ENCODE measurements at places on chromosomes 5 and 9.
A peak's percentile ranks its signal among the peaks of the same experiment; 100 is the strongest.

DNA sequence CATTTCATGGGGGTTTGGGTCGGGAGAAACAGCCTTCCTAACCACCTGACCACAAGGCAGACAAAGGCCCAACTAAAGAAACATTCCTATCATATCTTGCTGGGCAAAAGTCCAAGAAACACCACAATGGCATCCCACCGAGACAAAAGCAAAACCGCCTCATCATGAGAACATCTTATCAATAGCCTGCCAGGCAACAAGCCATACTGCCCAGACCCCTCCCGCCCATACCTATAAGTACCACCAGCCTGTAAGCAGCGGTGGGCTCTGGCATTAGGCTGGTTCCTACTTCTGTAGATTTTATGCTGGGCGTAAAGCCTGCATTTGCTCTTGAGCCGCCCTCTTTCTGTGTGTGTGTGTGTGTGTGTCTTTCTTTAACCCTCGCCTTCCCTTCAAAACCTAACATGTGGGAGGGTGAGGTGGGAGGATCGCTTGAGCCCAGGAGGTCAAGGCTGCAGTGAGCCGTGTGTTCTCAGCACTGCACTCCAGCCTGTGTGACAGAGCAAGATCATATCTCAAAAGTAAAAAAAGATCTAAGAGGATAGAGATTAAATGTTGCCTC lies 56.9 kb downstream of the PDE6A start:
- DNase-seq: no peak

- no peak for DNase-seq
Observed at GRCh38 chr5:7422316-7423106, 26.6 kb downstream of the ADCY2 start.

GRCh38 chr9:10062629-10063395 lies 550.0 kb downstream of the PTPRD start:
- no peak for DNase-seq

- DNase-seq: no peak
Observed at GRCh38 chr5:83000428-83000827, 76.8 kb downstream of the TMEM167A start.

GRCh38 chr5:75523275-75523674 lies 11.6 kb downstream of the POLK start:
- DNase-seq: no peak

DNA sequence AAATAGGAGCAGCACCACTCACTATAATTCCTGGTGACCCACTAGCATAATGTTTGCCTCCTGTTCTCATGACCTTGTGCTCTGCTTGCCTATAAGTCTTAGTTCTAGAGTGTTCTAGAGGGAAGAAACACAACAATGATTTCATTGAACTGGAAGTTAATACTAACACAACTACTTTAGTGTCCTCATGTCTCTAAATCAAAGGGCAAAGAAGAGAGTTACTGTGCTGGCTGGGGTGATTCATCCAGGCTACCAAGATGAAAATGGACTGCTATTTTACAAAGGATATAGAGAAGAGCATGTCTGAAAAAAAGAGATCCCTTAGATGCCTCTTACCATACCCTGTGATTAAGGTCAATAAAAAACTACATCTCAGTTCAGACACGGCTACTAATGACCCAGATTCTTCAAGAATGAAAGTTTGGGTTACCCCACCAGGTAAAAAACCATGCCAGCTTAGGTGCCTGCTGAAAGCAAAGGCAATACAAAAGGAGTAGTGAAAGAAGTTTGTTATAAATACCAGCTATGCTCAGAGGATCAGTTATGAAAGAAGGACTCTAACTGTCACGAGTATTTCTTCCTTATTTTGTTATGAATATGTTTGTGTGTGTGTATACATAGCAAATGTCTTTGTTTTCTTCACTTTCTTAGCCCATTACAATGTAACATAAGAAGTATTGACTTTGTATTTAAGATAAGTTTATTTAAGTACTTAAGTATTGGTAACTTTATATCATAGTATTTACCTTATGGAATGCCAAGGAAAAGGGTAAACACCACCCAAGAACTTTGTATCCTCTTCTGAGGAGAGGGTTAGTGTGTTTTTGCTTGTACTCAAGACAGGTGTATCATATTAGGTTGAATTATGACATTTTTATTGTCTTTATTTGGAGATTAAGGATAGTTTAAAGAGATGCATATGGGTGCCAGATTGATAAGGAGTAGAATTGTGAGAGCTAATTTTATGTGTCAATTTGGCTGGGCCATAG lies 314.1 kb upstream of the PTGER4 start:
- peak; percentile 5 for DNase-seq

DNA sequence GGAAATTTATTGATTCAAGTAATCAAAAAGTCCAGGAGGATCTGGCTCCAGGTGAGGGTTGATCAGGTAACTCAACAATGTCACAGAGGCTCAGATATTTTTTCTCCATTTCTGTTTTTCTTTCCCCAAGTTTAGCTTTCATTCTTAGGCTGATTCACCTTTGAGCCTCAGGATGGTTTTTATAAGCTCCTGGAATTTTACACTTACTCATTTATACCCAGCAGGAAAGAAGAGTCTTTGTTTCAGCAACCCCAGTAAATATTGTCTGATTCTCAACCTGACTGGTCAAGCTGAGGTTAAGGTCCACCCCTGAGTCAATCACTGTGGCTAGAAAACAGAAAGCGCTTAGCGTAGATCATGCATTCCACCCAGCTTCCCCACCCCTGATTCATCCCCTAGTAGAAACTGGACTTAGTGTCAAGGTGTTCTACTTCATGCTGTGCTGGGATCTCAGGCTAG lies 500.6 kb downstream of the KIF4B start:
- DNase-seq: no peak

GRCh38 chr9:98708103-98708932 lies 417 bp downstream of the GABBR2 start:
- no peak for DNase-seq

DNA sequence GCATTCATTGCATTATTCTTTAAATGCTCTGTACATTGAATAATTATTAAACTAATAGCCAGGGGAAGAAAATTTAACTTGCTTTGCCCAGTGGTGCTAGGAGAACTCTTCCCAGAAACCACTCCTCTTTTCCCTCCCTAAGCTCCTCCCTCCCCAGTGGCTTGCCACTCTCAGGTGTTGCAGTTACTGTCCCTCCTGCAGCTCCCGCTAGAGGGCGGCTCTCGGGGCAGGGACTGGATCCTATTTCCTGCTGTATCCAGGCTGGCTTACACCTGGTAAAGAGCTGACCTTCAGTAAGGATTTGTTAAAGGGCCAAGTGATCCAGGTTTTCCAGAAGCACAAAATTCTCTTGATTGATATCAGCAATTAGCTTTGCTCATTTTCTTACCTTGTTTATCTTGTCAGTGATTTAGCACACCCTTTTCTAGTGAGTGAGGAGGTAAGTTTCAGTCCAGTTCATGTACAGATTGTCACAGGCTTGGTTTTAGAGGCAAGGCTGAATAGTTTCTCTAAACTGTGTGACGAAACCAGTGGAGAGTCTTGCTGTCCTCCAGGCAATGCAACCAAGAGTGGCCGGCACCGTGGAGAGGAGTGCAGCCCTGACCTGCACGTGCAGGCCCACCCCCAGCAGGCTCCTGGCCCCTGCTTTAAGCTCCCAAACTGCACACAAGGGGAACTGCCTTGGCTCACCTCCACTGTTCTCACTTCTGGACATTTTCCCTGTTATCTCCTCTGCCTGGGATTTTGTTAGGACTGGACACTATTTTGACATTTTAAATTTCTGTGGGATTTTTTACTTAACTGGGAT lies 423.8 kb downstream of the SPOCK1 start:
- DNase-seq: no peak

DNA sequence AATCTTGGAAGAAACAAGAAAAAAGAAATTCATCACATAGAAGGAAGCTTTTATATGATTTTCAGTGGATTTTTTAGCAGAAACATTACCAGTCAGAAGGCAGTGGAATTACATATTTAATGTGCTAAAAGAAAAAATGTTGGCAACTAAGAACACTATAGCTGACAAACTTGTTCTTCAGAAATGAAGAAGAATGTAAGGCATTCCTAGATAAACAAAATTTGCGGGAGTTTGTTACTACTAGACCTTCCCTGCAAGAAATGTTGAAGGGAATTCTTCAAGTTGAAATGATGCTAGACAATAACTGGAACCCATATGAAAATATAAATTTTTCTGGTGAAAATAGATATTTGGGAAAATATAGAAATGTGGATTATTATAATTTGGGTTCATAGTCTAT lies 718.3 kb upstream of the GRAMD2B start:
- DNase-seq: no peak

- DNase-seq: no peak
Observed at GRCh38 chr9:6268826-6269397, 53.3 kb downstream of the IL33 start.

- no peak for DNase-seq
Observed at GRCh38 chr9:83355729-83356151, 182.5 kb downstream of the FRMD3 start.

GRCh38 chr9:87564791-87565241 lies 67.1 kb downstream of the DAPK1 start:
- DNase-seq: no peak

DNA sequence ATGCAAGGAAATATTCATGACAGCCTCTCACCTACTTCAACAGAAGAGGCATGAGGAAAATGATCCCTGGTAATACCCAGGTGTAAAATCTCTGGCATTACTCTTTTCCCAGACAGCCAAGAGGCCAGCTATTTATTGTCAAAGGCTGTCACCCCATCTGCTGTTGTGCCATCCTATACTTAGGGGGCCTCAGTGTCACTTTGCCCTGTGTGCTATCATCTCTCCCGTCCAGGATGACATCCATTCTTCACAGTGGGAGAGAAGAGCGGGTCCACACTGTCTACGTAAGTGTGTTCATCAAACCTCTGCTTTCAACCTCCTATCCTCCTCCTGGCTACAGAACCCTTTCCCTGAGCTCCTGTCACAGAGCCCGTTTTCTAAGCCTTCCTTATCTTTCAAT lies 82.6 kb downstream of the MYO10 start:
- DNase-seq: no peak

GRCh38 chr5:4042311-4042710 lies 446.7 kb downstream of the IRX1 start:
- no peak for DNase-seq

- DNase-seq: peak; percentile 71
Observed at GRCh38 chr5:78586251-78586650, 62.3 kb downstream of the LHFPL2 start.

DNA sequence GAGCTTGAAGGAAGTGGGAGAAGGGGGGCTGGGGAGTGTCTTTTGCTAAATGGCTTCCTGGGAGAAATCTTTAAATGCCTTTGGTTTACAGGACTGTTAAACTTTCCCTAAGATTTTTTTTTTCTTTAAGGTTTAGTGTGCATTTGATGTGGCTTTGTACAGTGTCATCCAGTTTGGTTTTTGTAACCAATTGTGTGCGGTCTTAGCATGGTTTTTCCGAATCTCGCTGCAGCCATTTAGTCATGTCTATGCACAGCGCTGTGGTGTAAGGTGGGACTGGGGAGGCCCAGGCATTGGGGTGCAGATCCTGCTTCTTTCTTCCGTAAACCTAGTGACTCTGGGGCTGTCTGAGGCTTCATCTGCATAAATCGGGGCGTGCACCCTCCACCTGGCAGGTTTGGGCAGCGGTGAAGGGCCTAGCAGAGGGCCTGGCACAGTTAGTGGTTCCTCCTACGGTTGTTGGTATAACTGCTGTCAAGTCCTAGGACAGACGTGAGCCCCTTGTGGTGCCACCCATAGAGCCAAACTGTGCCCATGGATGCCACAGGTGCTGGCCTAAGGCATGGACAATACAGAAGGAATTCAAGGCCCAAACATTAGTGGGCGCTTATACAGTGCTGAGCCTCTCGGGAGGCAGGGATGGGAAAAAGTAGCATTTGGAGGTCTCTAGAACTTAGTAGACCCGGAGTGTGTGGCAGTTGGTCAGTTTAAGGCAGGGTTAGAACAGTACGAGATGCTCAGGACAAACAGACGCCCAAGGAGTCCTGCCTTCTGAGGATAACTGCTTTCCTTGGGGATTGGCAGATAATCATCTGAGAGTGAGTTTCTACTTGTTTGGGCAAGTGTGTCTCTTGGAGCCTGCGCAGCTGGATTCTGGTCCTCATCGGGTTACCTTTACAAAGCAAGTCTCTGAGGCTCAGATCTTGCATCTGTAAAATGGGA lies 1.5 kb downstream of the PRRC2B start:
- DNase-seq: no peak

- DNase-seq: no peak
Observed at GRCh38 chr5:167763772-167764171, 527.7 kb upstream of the WWC1 start.

DNA sequence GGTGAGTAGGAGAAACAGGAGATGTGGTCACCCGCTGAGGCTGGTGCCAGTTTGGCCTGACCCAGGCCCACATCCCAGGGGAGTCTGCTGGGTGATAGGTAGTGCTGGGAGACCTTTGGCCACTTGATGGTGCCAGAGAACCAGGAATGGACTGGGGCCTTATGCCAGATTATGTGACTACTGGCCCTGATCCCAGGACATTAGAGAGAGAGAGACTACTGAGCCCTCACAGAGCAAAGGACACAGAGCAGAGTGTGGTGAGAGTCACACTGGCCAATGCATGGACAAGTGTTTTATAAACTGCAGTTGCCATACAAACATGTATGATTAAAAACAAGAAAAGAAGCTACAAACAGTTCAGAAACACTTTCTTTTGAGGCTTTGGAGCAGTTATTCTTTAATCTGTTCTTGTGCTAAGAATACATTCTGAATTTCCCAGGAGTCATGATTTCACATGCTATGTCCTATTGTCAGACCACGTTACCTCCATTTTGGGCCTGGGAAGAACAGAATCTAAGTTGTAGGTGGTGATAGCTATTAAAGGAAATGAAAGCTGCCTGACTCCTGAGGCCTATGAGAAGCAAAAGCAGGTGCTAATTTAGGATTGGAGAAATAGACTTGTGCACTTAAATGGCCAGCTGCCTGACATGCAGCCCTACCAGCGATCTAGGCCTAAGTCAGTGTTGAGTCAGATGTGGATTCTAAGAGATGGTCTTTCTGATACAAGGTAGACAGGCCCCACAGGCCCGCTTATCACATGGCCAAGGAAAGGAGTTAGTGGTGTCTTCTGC lies 32.6 kb upstream of the TMOD1 start:
- DNase-seq: no peak

DNA sequence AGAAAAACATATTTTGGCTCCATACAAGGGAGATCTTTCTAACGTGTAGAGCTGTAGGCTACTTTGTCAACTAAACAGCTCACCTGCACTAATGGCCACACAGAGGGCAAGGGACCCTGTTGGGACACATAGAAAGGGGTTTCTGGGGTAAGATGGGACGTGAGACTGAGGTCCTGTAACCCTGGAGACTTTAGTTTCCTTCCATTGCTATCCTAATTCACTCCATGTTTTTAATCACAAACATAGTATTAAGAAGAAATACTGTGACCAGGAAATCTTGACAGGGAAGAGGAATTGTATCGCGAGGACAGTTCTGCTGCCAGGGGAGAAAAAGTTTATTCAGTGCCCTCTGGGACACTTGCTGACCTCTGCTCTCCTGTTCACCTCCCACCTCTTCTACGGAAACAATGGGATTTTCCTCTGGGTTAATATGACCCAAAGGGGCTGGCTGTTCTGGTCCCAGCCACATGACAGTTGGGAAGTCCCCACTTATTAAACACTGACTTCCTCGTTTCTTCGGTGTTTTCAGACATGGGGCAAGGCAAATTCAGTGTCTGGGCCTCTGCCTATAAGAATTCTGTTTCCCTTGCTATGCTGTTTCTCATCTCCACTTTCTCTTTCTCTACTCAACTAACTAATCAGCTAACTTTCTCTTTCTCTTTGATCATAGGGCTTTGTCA lies 106.9 kb upstream of the SEMA6A start:
- DNase-seq: no peak

GRCh38 chr9:27638716-27639115 lies 65.4 kb upstream of the C9orf72 start:
- no peak for DNase-seq

- no peak for DNase-seq
Observed at GRCh38 chr5:140222416-140222815, 47.4 kb downstream of the CYSTM1 start.

All from SIG-M5 (cell line).